Stomach (tissue), 19 donors: ENCODE measurements at places on chromosomes 11 and 22. TPM values are rescaled to one million over a fixed set of nuclear protein-coding genes. Genes with fewer than 3 reads are reported as not detected.

DNA sequence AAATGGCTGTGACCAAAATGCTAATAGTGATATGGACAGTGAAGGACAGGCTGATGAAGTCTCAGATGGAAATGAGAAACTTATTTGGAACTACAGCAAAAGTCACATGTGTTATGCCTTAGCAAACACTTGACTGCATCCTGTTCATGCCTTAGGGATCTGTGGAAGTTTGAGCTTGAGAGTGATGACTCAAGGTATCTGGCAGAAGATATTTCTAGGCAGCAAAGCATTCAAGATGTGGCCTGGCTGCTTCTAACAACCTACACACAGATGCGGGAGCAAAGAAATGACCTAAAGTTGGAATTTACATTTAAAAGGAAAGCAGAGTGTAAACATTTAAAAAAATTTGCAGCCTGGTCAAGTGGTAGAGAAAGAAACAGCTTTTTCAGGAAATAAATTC is 28.1 kb upstream of the CD81 start:
- no peak for DNase-seq

GRCh38 chr11:69707176-69707575 is 3.4 kb upstream of the FGF19 start:
- peak; percentile 44 for DNase-seq

GRCh38 chr22:31344578-31345330 is 1.4 kb downstream of the PATZ1 start:
- peak; percentile 83 for DNase-seq

- no peak for DNase-seq
Measured at GRCh38 chr11:121740902-121741301, 288.1 kb upstream of the SORL1-AS1 start.

DNA sequence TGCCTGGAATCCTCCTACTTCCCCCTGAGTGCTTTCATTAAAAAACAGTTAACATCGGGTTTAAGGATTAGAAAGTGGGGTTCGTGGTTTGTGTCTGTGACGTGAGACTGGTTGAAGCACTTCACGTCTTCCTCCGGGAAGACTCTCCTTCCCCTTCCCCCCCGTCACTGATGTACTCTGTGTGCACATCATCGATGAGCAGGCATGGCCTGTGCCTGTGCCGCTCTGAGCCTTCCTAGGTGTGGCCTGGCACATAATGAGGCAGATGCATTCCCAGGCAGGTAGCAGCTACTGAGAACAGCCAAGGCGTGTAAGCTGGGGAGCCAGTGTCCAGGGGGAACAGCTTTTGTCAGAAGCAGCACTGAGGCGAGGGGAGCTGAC is 93.8 kb downstream of the BCR start:
- no peak for DNase-seq

GRCh38 chr11:280706-281485 is 2.7 kb downstream of the NLRP6 start:
- DNase-seq, result no peak

DNA sequence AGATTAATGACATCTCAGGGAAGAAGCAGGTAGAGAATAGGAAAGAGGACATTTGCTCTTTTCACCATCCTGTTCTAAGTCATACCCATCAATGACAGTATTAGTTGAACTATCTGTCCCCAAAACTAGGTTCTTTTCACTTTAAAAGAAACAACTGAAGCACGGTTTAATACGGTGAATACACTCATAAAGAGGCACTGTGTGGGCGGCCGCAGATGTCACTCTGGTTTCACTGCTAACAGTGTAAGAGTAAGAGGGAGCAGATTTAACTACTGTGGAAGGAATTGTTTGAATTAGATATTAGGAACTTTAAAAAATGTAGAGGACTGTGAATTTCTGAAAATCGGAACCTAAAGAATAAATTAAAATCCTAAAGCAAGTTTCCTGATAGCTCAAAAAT is 49.5 kb downstream of the VSIG10L2 start:
- no peak for DNase-seq

GRCh38 chr11:8709002-8709672 is 26.5 kb downstream of the RPL27A start:
- DNase-seq, result peak; percentile 92

GRCh38 chr22:33577862-33578411 is 342.3 kb downstream of the LARGE1 start:
- no peak for DNase-seq

P2RX6 gene
- 0.55 TPM for total RNA-seq

NTM gene
- 1.3 TPM for total RNA-seq

MYOD1 gene
- not detected for total RNA-seq

KRTAP5-8 gene
- not detected for total RNA-seq
